ENCODE measurements at places on chromosomes 13 and 19.

DNA sequence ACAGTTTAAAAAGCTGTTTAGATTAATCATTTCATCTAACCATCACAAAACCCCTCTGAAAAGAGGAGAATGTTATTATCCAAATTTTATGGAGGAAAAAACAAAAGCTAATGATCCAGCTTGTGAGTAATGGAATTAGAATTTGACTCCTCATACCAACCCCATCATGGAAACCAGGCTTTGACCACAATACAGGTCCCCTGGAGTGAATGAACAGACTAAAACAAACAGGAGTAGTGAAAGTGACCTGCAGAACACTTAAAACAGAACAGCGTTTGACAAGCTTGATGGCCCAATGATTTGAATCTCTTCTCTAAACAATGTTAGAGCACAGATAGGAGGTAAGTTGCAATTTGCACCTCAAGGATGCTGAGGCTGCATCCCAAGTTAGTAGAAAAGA is 230.0 kb downstream of the DCT start:
- DNase-seq = no peak

DNA sequence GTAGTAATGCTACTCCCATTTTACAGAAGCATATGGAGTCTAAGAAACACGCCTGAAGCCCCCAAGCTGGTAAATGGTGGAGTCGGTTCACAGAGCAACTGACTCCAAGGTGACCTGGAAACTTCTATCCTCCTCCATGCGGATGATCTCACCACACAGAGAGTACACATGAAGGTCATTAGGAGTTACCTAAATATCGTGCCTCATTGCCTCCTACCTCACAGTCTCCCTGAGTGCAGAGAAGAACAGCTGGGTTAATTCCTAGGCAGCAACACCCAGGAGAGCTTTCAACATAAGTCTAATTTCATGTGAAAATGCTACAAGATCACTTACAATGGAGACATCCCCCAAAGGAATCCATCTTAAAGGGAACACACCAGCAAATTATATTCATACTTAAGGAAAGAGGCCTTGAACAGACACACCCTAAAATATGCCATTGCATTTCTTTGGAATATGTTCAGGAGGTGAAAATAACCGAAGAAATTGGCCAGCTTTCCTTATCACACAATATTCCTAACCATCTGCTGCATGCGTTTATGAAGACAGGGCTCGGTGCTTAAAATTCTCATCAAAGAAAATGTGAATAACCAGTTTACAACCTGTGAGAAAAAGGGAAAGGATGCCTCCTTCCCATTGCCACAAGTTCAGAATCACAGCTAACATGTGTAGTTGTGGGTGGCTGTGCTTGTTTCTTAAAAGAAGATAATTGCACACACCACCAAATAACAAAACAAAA is 203.6 kb upstream of the NBEA start:
- no peak for DNase-seq

- DNase-seq = no peak
Observed at GRCh38 chr19:19160461-19161035, 9.5 kb downstream of the MEF2B start.

DNA sequence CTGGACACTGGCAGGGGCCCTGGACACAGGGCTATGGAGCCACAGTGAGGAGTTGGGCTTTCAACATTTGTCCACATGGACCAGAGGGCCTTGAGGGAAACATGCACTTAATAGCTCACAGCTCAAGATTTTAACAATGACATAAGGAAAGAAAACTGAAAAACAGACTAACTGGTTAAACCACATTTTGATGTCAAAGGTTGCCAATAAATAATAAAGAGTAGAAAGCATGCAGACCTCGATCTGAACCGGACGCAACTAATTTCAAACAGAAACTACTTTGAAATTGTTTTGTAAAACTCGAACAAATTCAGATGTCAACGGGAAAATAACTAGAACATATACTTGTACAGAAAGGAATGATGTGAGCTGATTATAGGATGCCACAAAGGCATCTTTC is 15.5 kb upstream of the ZNF888 start:
- no peak for DNase-seq

GRCh38 chr13:78604782-78605611 is 1.6 kb upstream of the POU4F1 start:
- no peak for DNase-seq

GRCh38 chr13:41061914-41062837 is 867 bp downstream of the WBP4 start:
- DNase-seq = no peak

DNA sequence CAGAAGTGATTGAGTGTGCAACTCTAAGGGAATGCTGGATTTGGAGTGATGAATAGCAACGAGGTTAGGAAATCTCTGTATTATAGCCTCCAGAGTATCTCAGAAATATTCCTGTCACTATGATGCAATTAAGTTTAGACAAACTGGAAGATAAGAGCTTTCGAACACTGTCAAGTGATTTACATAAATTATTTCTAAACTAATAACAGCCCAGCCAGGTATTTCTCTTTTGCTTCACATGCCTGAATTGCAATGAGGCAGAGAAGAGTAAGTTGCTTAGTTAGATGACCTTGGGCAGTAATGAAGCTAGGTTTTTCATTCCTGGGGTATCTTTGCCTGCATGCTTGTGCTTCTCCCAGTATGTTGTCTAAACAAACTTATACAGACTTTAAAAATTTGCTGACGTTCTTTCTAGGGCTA is 134.5 kb downstream of the LMO7 start:
- DNase-seq = no peak

DNA sequence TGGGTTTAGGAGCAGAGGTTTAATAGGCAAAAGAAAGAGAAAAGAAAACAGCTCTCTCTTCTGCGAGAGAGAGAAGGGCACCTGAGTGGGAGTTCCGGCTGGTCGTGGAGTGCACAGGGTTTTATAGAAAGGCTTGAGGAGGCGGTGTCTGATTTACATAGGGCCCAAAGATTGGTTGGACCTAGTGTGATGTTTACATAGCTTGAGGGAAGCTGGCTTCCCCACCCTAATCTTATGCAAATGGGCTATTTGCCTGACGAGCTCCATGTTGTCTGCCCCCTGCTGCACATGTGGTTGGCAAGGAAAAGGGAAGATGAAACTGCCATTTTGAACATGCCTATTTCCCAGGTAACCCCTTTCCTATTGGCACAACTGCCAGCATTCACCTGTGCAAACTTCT is 21.5 kb upstream of the MEDAG start:
- DNase-seq = no peak

GRCh38 chr19:19538061-19538784 is at the start of gene CILP2:
TSS of gene CILP2 (plus strand) at chr19:19538265. CDS start at chr19:19538350, 85 bp downstream.
- peak; percentile 36 for DNase-seq

GRCh38 chr19:7109678-7110289 is 40.3 kb downstream of the ZNF557 start:
- DNase-seq = no peak

- no peak for DNase-seq
Observed at GRCh38 chr13:40075281-40075680, 419.8 kb downstream of the COG6 start.

Measured in T-helper 17 cell (primary cell).